ENCODE measurements at places on chromosomes 7 and 10.

DNA sequence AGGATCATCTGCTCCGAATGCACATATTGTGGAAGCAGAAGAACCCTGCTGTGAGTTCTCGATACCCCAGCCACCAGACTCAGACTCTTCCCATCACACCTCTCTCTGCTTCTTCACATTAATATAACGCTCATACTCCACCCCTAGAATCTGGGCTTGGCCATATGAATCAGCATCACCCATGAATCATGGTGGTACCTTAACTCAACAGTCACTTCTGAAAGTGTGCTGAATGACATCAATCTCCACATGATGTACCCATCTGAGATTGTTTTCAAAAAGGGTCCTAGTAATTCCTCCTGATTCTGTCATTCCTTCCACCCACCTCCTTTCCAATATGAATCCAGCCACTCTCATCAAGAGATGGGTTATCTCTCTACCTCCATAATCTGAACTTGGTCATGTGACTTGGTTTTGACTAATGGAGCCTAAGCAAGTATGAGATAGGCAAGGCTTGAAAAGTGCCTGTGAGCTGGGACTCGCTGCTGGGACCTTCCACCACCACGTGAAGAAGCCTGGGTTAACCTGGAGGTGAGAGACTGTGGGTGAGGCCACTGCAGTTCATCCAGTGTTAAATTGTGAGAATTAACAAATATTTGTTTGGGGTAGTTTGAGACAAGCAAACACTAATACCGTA is 15.4 kb downstream of the YWHAG start:
- DNase-seq: no peak

- DNase-seq: no peak
Measured at GRCh38 chr10:29576681-29577080, 58.1 kb downstream of the SVIL start.

DNA sequence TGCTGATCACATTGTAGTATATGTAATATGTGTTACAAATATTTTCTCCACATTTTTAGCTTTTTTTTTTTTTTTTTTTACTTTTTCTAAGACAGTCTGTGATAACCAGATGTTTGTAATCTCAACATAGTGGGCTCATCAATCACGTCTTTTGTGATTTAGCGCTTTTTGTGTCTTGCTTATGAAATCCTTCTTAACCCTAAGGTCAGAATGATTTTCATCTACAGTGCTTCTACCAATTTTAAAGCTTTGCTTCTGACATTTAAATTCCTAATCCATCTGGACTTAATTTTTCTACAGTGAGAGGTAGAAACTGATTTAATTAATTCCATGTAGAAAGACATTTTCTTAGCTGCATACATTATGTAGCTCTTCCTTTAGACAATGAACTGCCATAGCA is 626.4 kb downstream of the TNS3 start:
- no peak for DNase-seq

DNA sequence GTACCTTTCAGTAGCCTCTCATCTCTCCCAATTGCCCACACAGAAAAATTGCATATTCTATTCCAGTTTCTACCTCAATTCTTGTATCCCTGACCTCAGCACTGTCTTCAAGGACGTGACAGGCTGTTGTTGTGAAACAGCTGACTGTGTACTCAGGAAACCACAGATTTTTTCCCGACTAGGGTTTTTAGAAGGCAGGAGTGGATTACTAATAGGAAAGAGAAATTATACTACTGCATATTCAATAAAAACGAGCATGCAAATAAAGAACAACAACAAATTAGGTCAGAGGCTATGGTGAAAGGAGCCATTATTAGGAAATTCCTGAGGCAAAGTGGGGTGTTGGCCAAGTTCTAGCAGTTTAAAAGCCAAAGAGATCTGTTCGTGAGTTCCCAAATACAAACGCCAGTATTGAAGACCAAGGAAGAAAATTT is 93.4 kb downstream of the DOCK4 start:
- no peak for DNase-seq

DNA sequence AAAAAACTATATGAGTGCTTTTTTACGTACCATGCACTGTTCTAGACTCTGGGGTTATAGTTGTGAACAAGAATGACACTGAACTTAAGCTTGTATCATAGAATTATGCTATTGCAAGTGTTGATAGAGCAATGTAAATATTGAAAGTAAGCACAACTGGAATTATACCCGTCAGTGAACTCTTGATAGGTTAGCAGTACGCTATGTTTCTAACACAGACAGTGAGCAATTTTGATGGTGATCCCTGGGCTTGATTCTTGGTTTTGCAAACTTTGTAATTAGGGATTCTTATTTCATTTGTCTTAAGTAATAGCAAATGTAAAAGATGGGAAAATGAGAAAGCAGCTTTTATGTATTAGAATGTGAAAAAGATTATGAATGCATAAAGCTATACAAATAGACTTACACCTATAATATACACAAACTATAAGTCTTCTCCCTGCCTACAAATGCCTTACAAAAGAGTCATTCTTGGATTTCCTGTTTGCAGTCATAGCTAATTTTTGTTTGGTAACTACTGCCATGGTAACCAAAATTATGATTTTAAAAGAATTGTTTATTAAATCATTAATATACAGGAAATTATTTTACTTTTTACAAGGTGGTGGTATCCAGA is 6.7 kb downstream of the TES start:
- no peak for DNase-seq

DNA sequence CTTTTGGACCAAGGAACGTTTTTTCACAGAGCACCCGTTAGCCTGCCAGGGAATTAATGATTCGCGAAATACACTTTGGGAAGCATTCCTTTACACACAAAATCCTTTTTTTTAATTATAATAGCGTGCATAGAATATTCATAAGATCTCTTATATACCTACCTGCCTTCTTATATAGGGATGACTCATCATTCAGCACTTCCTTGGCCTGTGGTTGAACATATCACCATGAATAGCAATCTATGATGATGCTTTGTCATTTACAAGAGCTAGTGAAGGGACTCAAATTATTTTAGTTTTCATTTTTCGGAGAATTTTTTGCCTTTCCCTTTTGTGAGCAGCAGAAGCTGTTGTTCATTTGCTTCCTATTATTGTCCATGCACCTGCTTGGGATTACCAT is 97.0 kb downstream of the CDH23 start:
- DNase-seq: no peak

DNA sequence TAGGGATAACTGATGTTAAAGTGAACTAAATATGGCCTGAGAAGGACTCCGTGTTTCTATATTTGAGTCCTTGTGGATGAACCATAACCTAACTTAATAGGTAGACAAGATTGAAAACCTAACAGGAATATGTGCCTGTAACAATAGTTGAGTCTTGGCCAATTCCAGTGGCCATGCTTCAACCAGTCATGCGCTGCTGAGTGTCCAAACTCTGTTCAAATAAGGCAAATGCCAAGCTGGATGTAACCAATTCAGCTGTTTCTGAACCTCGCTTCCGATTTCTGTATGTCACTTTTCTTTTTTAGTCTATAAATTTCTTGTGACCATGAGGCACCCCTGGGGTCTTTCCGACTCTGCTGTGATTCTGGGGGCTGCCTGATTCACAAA is 608.2 kb downstream of the GALNT17 start:
- no peak for DNase-seq

DNA sequence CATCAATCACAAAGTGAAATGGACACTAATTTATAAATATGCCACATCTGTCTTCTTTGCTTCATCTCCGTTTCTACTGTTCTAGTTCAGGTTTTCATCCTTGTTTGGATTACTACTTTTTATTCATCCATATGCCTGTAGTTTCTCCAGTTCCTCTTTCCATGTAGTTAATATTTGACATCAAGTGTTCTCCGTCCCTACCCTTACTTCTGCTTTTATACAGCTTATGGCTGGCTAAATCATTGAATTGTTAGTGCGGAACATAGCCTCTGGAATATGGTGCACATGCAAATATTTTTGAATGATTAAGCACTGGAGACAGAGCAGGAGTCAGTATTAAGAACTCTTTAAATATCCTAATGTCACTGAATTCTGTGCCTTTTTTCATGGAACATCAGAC is 230.0 kb upstream of the PPP1R3A start:
- no peak for DNase-seq

GRCh38 chr7:13290975-13291374 is 603.5 kb downstream of the ARL4A start:
- no peak for DNase-seq

DNA sequence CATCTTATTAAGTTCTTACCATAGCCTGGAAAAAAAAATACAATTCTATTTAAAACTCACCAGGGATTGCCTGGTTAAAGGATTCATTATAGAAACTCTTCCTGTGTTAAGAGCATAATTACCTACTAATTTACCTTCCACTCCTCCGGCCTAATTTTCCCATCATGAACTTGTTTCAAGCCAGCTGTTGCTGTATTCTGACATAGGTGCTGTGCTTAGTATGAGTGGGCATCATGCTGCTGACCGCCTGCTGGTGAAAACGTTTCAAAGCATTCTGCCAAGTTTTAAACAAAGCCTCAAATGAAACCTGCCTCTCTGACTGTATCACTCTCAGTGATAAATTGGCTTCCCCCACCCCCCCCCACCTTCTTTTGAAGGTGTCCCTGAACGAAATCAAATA is 47.8 kb upstream of the KCNMA1 start:
- DNase-seq: peak; percentile 79
